Upper lobe of right lung (tissue), 1 donor: ENCODE measurements at places on chromosomes 4 and X. TPM values are rescaled to one million over a fixed set of nuclear protein-coding genes. Genes with fewer than 3 reads are reported as not detected.

DNA sequence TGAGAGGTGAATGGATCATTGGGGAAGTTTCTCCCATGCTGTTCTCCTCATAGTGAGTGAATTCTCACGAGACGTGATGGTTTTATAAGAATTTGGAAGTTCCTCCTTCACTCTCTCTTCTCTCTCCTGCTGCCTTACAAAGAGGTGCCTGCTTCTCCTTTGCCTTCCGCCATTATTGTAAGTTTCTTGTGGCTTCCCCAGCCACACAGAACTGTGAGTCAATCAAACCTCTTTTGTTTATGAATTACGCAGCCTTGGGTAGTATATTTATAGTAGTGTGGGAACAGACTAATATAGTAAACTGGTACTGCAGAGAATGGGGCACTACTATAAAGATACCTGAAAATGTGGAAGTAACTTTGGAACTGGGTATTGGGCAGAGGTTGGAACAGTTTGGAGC, 7.8 kb upstream of the CTAG2 start:
- DNase-seq: no peak

The SAGE1 gene
- not detected for total RNA-seq

- no peak for DNase-seq
Observed at GRCh38 chr4:122798101-122798500, 28.5 kb upstream of the FGF2 start.

GRCh38 chr4:137705171-137705783, 173.0 kb upstream of the PCDH18 start:
- no peak for DNase-seq

The CT45A2 gene
- not detected for total RNA-seq

- no peak for DNase-seq
Observed at GRCh38 chr4:77308843-77309242, 151.8 kb downstream of the CCNG2 start.

DNA sequence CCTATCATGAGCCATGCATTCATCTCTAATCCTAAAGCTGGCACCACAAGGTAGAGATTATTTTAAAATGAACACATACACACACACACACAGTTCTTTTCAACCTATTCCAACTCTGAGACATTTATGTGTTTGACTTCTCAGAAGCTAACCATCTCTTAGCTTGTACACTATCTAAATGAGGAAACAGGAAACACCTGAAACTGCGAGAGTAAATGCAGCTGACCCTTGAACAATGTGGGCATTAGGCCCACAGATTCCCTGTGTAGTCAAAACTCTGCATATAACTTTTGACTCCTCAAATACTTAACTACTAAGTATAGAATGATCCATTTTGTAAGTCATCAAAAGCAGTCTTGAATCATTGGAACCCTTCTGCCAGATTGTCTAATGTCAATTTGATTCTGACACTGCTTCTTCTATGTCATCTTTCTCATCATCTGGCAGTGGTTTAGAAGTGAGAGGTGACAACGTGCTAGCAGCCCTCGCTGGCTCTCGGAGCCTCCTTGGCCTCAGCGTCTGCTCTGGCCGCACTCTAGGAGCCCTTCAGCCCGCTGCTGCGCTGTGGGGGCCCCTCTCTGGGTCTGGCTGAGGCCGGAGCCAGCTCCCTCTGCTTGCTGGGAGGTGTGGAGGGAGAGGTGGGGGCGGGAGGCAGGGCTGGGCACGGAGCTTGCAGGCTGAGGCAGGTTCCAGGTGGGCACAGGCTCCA, 21.4 kb upstream of the IL15 start:
- DNase-seq: no peak

GRCh38 chrX:40224658-40225057, 126.9 kb upstream of the BCOR start:
- DNase-seq: no peak

- no peak for DNase-seq
Observed at GRCh38 chr4:44725726-44726037, 674 bp downstream of the GNPDA2 start.

The KIT gene
- total RNA-seq: 33.3 TPM

DNA sequence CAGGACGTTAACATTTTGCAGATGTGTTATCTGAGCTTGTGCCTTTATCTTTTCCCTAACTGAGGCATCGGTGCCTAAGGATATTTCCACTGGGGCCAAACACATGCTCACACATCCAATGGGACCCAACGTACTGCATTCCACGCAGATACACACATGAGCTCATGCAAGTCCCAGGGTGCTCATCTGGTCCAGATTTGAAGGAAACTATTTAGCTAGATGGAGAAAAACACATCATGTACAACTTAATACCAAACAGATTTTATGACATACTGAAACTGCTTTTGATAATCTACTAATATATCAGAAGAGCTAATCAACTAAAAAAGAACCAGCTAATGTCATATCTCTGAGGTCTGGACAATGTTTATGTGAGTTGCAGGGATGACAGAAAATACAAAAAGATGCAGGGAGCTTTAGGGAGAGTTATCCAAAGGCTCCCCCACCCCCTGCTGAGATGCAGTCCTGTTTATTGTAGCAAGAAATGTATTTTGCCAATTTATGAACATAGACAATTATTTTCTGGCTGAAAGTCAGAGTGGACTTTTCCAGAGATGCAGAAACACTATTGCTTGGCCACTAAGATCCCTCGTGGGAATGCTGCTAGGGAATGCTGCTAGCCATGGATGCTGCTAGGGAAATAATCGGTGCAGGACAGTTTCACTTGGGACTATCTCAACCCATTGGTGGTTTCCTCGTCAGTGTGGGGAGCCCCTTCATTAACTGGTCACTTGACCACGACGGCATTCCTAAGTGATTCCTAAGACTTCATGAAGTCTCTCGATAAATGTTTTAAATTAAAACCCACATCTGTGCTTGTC, 172.8 kb downstream of the SMIM20 start:
- no peak for DNase-seq

DNA sequence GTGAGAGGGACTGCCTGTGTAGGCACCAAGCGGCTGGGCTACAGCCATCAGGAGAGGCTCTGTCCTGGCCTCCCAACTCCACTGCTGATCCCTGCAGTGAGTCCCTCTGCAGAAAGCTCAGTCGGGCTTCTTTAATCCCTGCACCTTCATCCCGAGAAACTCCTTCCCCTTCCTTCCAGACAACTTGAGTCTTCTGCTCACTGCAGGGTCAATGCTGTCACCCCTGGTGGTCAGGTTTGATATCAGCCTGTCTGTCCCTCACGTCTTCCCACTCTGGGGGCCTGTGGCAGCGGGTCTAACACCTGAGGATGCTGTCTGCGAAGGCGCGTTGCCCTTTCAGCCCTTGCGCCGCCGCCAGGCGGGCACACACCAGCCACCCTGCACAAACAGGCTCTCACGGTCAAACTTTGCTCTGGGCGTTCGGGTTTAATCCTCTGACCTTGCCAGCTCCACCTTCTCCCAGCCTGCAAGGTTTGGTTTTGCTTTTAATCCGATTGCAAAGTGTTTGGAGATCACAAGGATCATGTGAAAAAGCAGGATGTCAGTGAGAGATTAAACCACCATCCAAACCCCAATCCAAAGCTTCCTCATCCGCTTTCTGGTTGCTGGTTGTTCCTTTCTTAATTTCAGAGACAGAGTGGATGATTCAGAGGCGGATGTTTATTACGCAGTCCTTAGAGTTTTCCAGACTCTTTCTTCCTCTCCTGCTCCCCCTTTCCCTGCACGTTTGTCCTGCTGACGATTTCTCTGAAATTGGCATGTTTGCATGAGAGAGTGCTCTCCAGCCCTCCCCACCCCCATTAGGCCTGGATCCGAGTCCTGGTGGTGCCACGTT, 74.8 kb upstream of the SLC34A2 start:
- no peak for DNase-seq

DNA sequence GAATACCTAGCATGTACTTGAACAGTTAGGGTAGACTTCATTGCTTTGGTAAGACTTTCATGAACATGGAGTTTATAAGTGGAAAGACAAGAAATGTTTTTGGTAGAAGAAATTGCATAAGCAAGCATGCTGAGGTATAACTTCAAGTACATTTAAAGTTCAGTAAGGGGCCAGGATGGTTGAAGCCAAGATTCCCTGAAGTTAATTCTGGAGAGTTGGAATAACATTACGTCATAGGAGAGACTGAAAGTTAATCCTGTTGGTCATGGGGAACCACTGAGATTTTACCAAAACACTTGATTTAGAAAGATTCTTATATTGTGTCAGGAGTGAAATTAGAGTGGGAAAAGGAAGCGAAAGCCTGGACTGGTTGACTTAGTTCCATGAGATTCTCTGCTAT, 767.5 kb upstream of the MAGEB2 start:
- no peak for DNase-seq

GRCh38 chrX:99722094-99722493, 688.0 kb downstream of the PCDH19 start:
- DNase-seq: no peak

The RTL9 gene
- total RNA-seq: not detected

DNA sequence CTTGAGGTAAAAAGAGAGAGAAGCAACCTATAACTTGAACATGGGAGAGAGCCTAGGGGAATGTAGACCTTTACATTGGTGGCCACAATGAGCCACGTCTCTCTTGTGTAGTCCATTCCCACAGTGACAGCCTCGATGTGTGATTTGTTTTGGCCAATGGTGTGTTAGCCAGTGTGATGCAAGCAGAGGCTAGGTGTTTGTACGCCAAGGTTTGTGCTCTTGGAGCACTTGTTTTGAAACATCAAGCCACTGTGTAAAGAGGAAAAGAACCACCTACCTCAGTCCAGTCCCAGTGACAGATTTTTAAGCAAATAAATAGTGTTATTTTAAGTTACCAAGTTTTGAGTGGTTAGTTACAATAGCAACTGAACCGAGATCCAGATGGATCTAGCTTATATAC, 23.9 kb upstream of the TMEM192 start:
- DNase-seq: no peak

- DNase-seq: no peak
Observed at GRCh38 chr4:8119877-8120276, 38.7 kb downstream of the ABLIM2 start.

DNA sequence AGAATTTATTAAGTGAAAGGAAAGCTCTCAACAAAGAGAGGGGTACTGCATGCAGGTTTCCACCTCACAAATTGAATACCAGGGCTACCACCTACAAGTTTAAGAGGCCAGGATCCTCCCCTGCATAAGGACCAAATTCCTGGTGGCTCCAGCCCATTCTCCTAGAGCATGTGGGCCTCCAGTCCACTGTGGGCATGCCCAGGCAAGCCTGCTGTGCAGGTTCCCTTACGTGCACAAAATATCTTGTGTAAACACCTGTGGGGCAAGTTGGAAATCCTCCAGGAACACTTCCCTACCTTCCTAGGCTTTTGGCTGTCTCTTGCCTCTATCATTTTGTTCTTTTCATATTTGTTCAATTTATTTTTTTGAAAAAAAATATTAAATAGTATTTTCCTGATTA, 724.3 kb downstream of the ARAP2 start:
- no peak for DNase-seq

The MMRN1 gene
- 67.4 TPM for total RNA-seq

The ACSL1 gene
- 287 TPM for total RNA-seq

DNA sequence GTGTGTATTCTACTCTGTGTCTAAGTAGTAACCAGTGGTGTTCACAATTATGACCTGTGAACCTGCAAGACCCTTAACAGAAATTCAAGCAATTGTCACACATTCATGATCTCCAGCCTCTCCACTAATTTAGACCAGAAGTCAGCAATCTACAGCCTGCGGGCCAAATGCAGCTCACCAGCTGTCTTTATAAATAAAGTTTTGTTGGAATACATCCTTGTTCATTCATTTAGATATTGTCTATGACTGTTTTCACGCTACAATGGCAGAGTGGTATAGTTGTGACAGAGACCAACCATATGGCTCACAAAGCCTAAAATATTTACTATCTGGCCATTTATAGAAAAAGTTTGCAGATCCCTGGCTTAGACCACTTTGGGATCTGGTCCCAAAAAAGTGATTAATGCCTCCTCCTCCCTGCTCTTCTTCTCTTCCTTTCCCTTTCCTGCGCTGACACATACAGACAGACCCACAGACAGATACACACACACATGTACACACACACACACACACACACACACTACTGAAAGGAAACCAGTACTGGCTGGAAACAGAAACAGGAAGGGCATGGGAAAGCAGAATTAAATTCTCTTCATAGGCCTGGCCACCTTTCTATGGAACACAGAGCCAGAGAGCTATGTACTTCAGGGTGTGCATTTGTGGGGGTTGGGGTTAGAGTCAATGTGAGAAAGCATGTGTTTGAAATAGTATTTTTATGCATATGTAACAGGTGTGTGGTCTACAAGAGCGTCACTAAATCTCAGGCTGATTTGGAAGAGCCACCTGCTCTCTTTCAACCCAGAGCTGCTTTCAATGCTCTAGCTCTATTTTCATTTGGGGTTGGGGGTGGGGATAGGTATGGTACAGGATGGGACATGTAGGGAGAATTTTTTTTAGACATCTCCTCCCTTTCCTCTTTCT, 49.7 kb upstream of the TMEM164 start:
- DNase-seq: no peak

The NLGN4X gene
- total RNA-seq: 4.2 TPM

- DNase-seq: no peak
Observed at GRCh38 chr4:88070031-88070430, 62.6 kb downstream of the PKD2 start.

DNA sequence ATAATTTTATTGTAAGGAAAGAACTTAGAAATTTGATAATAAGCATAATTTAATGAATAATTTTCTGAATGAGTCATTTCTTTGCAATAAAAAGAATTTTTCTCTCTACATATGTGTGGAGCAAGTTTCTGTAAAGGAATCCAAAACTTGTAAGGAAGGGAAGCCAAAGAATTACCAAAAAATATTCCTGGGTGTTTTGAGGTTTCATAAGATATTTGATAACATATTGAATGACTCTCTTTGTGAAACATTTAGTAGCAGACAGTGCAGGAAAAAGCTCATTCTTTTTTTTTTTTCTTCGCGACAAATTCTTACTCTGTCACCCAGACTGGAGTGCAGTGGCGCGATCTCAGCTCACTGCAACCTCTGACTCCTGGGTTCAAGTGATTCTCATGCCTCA, 469.0 kb upstream of the MAGEB2 start:
- DNase-seq: no peak

DNA sequence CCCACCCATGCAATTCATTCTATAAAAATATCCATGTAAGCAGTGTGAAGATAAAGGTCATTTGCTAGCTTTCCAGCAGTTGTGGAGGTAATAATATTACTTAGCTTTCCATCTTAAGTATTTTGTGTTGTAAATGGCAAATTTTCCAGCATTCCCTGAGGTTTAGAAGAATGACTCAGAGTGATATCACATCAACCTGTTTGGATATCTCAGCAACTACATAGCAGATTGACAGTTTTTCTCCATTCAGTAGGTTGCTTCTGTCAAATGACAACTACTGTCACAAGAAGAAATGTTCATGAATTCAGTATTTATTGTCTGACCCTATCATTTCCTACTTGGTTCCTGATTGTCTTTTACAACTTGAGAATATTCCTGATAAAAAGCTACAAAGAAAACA, 434.9 kb upstream of the GALNTL6 start:
- no peak for DNase-seq

- DNase-seq: no peak
Observed at GRCh38 chrX:19360903-19361302, 17.2 kb downstream of the PDHA1 start.

The SMIM10 gene
- 5.2 TPM for total RNA-seq
